GM13976 (cell line): ENCODE measurements at places on chromosomes 12 and 14.
A peak's percentile ranks its signal among the peaks of the same experiment; 100 is the strongest.

DNA sequence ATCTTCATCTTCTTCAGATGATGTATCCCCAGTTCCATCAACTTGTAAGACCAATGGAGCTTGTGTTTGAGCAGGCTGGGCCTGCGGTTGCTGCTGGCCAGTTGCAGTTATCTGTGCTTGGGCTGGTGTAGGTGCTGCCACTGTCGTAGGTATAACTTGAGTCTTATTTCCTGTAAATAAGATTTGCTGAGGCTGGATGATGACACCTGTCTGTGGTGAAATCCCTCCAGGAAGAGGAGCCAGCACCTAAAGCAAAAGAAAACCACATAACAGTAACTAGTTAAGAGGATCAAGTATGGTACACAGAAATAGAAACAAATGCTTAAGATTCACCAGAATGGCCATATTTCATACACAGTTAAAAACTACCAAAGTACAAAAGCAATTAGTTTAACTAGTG, 28.2 kb downstream of the GTF2A1 start:
- DNase-seq = no peak

DNA sequence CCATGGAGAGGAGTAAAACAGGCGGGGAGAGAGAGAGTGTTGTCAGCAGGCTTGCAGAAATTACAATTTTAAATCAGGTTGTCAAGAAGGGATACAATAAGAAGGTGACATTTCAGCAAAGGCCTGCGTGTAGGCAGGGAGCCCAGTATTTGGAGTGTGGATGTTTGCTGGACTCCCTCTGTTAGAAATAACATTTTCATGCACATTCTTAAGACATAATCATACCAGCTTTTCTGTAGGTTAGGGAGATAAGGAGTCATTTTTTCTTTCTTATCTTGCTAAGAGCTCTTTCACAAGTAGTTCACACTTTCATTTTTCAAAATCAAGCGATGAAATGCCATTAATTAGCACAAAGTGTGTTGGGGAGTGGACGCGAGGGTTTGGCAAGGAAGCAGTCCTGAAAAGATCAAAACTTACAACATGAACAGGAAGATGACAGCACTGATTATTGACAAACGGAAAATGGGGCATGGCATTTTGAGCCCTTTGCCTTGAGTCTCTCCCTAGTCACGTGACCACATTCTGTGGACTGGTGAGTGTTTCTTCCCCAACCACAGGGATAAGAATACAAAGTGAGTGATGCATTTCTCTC, 160.2 kb downstream of the DAD1 start:
- no peak for DNase-seq

DNA sequence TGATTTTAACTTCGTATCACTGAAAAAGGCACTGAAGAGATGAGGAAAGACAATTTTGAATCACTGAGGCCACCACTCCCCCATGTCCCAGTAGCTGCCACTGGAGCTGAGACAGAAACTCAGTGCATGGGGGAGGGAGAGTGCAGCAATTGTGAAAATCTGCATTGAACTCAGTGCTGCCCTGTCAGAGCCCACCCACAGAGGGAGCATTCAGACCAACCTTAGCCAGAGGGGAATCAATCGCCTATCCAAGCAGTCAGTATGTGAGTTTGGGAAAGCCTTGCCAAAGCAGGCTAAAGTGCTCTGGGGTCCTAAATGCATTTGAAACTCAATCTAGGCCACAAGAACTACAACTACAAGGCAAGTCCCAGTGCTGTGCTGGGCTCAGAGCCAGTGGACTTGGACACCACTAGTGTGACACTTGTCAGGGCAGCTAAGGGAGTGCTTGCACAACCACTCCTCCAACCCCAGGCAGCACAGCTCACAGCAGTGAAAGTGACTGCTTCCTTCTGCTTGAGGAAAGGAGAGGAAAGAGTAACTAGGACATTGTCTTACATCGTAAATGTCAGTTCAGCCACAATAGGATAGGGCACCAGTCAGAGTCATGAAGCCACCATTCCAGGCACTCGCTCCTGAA, 13.3 kb downstream of the RNASE3 start:
- no peak for DNase-seq

DNA sequence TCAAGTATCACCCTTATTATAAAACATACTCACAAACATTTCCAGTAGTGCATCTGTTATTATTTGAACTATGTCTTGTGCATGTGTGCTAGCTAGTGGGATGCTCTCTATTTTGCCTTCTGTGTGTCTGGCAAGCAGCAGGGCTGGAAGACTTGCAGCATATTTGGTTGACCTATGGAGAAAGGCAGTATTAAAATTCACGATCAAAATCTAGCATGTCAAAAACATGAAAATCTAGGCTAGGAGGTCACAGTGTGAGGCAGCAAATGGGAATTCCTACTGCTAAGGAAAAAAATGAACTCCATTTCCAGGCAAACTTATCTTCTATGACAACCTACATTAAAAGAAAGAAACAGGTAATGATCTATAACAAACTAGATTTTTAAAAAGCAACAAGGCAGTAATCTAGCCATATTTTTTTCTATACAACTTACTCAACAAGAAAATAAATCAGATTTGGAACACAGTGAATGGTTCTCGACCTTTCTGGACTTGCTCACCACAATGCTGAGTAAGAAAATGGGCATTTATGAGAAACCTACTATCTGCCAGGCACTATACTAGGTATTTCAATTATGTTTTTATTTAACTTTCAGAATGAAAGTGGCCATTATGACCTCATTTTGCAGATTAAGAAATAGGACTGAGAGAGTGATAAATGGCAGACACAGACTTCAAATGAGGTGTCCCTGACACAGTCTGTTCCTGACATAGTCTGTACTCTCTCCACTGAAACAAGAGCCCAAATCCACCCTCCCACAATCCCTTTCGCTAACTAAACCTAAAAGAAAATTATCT, 96.8 kb downstream of the TXNDC16 start:
- no peak for DNase-seq

GRCh38 chr12:15355766-15356165, 33.5 kb downstream of the PTPRO start:
- no peak for DNase-seq

DNA sequence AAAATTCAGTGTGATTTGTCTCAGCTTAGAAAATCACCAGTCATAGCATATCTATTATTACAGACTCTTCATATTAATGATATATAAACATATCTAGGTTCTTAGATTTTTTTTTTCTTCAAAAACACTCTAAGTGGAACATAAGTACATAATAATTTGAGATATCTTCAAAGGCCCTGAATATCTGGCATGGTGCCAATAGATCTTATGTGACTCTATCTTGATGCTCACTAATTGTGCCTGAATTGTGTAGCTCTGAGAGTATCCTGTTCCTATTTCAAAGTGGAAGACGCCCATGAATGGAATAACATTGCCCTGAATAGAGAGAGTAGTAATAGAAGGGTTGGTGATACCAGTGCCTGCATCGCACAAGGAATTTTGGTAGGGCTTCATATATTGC, 1312.7 kb upstream of the USP15 start:
- DNase-seq = no peak

DNA sequence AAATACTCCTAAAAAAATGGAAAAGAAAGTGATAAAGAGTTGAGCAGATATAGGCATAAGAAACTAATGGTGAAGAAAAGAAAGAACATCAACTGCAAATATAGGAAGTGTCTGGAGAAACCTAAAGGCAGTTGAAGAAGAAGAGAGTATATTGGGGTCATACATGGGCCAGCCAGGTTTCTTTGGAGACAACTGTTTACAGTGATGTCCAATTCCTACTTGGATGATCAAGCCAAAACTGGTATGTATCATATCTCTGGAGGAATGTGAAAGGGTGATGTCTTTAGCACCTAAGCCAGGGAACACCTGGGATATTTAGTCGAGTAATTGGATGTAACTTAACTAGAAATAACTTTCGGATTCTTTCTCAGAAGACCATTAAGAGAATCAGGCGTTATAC, 129.3 kb upstream of the FLRT2 start:
- no peak for DNase-seq

- DNase-seq = no peak
These were observed 981.4 kb downstream of the FSCB start for GRCh38 chr14:43525658-43526057.

DNA sequence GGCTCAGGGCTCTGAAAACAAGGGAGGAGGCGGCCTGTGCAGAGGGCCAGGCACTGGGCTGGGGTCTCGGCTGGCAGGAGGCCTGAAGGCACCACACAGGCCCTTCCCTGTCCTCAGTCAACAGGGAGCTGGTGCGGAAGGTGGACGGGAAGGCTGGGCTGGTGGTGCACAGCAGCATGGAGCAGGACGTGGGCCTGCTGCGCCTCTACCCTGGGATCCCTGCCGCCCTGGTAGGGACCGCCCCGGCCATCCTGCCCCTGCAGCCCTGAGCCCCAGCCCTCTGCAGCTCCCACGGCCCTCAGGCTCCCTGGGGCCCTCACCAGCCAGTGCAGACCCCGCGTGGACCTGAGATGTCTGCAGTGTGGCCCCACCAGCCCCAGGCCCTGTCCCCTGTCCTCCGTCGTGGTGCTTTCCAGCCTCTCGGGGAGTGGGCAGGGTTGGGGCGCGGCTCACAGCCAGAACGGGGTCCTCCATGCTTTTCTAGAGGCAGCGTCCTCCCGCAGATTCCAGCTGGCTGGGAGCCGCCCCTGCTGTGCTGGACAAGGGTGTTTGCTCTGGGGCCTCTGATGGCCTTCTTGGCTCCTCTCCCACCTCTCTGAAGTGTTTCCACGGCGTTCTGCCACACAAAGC, 18.1 kb downstream of the ASPG start:
- no peak for DNase-seq

- DNase-seq = no peak
These were observed 28.8 kb upstream of the CLMN start for GRCh38 chr14:95348395-95349080.

DNA sequence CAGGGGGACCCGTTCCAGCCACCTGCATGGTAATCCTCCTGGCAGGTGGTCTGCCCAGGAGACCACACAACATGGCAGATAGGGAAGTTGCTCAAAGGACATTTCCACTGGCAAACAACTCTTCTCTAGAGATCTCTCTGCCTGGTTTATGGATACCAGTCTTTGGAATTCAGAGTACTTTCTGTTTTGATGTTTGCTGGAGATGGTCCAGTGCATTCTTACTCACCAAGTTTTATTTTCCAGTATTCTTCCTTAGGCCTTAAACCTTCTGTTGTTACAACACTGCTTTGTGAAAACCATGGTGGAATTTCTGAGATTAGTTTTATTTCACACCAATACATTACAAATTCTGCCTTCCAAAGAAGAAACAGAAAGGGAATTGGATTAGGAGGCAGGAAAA, 428.3 kb downstream of the FUT8 start:
- no peak for DNase-seq

DNA sequence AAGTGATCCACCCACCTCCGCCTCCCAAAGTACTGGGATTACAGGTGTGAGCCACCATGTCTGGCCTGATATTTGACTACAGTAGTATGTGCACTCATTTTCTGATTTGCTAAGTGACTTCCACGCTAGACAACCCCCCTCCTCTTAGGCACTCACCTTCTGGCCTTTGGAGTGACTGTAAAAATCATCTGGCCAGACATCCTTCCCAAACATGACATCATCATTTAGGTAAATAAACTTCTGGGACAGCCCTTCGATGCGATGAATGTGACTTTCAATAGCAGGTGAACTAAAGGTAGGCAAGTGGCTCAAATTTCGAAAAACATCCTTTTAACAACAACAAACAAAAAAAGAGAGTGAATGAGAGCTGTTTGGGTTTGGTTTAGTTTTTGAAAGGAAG, 30.6 kb upstream of the SYCP3 start:
- DNase-seq = no peak

DNA sequence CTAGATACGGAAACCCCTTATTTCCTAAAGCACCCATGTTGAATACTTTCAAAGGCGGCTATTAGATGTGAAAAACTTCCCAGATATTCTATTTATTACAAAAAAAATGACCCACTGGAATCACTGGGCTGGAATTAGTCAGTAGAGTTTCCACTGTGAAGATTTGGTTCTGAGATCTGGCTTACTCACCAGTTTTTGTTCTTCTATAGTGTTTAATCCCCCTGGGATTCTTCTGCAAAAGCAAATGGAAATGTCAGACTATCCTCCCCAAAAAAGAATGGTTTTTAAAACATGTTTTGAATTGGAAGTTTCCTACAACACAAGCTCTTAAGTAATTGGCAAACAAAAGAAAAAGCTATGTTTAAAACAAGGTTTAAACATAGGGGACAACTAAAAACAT, 166.4 kb downstream of the STXBP6 start:
- DNase-seq = no peak

GRCh38 chr12:52949413-52950331, 754 bp downstream of the KRT18 start:
- DNase-seq = no peak

DNA sequence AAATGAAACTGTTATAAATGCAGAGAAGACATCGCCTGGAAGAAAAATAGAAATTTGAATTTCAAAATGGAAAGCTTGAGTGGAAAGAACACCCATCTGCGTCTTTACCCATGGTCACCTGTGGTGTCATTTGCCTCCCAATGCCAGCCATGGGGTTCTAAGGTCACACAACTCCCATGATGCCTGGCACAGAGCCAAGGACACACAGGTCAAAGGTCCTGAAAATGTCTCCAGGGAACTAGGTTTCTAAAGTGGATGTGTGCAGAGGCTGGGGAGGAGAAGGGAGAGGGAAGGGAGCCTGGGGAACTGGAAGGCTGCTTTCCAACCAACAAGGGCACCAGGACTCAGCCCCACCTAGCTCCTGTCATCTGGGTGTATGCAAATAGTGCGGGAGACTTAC, 724.0 kb upstream of the TMEM132C start:
- no peak for DNase-seq

- peak; percentile 46 for DNase-seq
These were observed 143.4 kb upstream of the C14orf180 start for GRCh38 chr14:104436047-104436591.

DNA sequence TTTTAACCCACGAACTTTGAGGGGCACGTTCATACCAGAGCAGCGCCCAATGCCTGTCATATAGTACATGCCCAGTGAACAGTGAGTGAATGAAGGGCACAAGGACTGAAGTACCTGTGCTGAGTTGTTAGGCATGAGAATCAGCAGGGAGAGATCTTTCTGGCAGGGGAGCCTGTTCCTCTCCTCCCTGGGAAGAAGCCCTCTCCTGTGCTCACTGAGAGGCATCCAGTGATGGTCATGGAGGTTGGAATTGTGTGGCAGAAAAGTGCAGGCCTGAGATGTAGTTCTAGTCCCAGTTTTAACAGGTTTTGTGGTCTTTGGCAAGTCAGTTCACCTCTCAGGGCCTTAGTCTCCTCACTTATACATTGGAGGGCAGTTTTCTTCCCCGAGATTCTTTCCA, 20.6 kb downstream of the TEAD4 start:
- DNase-seq = no peak

DNA sequence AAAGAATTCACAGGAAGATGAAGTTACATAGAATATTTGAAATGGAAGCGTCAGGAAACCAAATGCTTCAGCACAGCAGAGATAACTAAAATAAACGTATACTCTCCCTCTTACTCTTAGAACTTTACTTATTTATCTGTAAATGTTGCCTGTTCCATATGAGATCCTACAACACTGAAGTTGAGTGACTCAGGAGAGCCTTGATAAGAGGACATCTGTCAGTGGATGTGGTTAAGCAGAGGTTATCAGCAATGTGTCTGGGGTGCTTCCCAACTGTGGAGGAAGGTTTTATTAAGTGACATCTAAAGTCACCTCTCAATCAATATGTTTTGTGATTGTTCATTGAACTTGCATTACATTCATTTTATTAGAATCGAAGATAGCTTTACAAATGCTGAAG, 81.9 kb downstream of the NEDD1 start:
- no peak for DNase-seq

- peak; percentile 52 for DNase-seq
These were observed 251.5 kb downstream of the FOXN3 start for GRCh38 chr14:89165189-89166181.

GRCh38 chr12:68439368-68440045, 107.3 kb upstream of the MDM1 start:
- no peak for DNase-seq
